ENCODE measurements at places on chromosomes 5 and 9.

DNA sequence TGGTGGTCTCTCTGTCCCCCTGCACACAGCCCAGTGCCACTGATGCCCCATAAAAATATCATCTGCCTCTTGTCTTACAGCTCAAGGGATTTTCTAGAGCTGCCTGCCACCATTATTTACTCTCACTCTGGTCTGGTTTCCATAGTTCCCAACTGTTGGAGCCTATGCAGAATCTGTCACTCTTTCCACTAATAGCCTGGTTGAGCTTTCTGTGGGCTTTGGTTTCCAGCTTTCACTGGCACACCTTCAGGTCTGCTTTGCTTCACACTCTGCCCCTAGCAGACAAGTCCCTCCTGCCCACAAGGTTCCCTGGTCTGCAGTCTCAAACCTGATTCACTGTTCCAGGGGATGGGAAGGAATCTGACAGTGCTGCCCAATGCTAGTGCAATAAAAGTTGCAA is 103.0 kb upstream of the FTMT start:
- DNase-seq: no peak

- no peak for DNase-seq
Observed at GRCh38 chr9:35322075-35322885, 160.5 kb downstream of the UNC13B start.

GRCh38 chr9:137740312-137740711 is 121.5 kb downstream of the EHMT1 start:
- no peak for DNase-seq

DNA sequence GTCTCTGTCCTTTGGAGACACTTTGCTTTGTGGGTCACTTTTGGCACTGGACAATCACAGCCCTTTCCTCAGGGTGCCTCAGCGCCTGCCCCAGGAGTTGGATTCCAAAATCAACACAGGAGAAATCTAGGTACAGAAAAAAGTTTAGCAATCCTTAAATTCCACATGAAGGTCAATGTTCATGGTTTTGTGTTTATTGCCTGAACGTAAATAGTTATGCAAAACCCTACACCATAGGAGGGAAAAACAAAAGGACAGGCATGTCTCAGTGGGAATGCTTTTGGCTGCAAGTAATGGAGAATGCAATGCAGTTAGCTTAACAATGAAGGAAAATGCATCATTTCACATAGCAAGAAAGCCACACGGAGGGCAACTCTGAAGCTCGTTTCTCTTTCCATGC is 6.5 kb upstream of the HMCN2 start:
- no peak for DNase-seq

DNA sequence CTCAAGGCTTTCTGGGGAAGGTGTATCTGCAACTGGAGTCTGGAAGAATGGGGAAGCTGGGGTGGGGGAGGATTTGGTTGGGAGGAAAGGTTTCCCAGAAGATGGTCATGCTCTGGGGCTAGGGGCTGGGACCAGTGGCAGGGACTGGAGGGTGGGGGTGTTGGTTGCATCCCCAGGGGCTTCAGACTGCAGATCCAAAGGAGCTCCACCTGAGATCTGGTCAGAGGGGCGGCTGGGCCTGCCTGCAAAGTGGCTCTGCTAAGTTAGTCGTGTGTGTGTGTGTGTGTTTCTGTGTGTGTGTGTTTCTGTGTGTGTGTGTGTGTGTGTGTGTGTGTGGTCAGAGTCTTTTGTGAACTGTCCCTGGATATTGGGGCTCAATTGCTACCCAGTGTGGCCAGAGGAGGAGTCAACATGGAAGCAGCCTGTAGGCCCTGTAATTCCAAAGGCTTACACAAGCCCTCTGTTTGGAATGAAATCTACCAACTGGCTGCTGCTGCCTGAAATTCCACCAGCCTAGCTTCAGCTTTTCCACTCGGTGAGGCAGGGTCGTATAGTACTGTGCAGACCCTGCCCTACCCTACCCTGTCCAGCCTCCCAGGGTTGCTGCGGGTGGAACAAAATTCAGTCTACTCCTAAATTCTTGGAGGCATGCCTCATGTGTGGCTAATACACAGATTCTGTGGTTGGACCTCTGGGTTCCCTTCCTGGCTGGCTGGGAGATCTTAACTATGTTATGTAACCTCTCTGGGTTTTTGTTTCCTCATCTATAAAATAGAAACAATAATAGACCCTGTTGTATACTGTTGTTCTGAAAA is 12.5 kb upstream of the SYNPO start:
- DNase-seq: peak; percentile 61

DNA sequence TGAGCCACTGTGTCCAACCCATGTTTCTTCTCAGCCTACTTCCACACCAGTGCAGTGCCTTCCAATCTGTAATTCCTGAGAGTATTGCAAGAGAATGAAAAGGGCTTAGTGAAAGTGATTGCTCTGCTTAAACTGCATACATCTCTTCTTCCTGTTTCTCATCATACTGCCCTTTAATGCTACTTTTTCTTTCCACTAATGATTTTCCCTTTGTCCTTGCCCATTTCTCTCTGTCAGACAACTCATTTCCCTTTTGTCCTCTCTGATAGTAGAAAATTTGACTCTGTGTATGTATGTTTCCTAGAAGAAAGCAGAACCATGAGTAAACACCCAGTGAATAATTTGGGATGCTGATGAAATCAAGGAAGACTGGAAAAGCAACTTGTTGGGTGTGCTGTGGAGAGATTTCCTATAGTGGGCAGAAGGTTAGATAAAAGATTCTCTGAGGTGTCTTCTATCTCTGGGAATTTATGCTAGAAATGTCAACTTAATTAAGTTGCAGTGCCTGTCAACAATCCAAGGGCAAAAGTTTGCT is 102.2 kb upstream of the CHD1 start:
- no peak for DNase-seq

DNA sequence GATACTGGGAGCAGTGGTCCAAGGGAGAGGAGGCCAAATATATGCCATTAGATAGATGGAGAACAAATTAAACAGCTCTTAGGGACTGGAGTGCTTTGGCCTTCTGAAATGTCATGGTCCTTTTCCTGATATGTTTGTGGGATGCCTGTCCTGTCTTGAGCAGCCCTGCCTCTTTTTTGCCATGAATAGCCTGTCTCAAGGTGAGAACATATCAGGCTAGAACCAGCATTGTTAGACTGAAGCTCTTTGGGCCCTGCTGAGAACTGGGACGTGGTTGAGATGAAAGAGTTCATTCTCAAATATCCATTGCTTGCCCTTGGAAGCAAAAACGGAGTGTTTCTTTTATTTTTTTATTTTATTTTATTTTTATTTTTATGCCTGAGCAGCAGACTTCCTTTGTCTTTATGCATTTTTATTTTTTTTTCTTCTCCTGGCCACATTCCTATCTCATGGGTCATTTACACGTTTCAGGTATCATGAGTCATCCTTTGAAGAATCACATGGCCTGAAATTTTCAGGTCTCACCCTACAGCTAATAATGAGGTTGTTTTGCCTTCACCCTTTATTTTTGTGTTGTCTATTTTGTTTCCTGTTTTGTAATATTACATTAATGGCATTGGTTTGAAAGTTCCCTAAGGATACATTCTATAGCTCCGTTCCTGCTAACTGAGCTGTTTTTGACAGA is 371.4 kb downstream of the PSAT1 start:
- DNase-seq: no peak

GRCh38 chr9:5452286-5452609 is 1.9 kb downstream of the CD274 start:
- no peak for DNase-seq

GRCh38 chr5:139867581-139867980 is 72.0 kb downstream of the PSD2 start:
- DNase-seq: no peak

DNA sequence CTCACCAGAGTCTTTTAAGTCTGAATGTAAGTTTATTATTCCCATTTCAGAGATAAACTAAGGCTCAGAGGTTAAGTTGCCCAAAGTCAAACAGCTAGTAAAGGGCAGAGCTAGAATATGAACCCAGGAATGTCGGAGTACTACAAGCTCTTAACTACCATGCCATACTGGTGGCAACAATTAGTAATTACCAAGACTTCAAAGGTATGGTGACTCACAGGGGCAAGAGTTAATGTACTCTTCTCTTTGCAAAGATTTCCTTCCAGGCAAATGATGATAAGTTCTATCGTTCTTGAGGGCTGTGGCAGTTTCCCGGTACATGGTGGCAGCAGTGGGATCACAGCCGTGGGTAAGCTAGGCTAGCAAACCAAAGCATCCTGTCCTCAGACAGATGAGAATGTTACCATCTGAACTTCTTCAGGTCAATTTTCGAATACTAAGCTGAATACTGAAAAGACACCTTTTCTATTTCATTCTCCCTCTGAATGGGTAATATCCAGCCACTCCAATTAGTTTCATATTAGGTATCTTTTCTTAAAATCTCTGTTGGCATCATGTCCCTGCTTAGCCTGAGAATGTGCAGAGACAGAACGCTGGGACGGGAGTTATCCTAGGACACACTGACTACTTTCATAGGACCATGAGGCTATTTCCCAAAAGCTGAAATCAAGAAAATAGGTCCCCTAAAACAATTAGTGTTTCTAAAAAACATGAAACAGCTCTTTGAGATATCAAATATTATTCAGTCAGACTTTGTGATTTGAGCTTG is 117.0 kb upstream of the NR5A1 start:
- no peak for DNase-seq

DNA sequence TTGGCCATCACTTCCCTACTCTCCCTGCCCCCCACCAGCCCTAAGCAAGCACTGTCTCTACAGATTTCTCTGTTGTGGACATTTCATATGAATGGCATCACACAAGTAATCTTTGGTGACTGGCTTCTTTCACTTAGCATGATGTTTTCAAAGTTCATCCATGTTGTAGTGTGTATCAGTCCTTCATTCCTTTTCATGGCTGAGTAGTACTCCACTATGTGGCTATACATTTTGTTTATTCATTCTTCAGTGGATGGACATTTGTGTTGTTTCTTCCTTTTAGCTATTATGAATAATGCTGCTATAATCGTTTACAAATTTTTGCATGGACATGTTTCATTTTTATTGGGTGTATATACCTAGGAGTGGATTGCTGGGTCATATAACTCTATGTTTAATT is 84.1 kb downstream of the DAP start:
- no peak for DNase-seq

- peak; percentile 99 for DNase-seq
Observed at GRCh38 chr9:93962561-93963440, 7.6 kb upstream of the BARX1 start.

GRCh38 chr9:75995066-75995465 is 104.6 kb downstream of the PCSK5 start:
- no peak for DNase-seq

- no peak for DNase-seq
Observed at GRCh38 chr5:58983526-58984452, 400.9 kb downstream of the RAB3C start.

DNA sequence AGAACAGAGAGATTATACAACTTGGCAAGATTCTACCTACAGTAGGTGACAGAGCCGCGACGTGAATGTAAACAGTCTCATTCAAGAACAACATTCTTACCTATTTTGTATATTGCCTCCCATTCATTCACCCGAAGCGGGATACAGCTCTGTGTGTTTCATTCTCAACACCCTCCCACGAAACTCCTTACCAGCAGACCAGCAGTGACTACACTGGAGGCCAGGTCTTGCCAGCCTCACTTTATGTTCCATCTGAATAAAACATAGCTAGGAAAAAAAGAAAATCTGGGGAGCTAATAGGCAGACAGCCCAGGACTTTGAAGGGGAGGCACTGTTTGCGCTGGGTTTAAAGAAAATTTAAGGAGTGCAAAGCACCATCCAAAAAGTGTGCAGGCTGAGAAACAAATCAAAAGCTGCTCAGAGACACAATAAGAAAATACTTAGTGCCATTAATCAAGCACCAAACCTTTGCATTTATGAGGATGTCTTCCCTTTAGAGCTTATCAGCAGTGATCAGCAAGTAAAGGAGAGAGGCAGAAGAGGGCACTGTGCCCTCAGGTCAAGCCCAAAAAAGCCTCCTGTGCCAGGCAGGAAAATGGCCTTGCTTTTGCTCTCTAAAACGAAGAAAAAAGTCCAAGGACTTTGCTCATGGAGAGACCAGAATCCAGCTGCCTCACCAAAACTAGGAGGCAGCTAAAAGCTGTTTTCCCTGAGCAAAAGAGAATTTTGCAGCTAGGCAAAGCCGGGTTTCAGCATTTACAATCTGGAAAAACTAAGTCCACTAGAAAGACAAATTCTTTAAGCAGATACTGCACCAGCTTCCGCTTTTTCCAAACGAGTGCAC is 295.1 kb downstream of the BNC2 start:
- DNase-seq: no peak

- no peak for DNase-seq
Observed at GRCh38 chr5:32836176-32836575, 125.1 kb downstream of the NPR3 start.

GRCh38 chr9:75788006-75788634 is 102.4 kb upstream of the PCSK5 start:
- no peak for DNase-seq

DNA sequence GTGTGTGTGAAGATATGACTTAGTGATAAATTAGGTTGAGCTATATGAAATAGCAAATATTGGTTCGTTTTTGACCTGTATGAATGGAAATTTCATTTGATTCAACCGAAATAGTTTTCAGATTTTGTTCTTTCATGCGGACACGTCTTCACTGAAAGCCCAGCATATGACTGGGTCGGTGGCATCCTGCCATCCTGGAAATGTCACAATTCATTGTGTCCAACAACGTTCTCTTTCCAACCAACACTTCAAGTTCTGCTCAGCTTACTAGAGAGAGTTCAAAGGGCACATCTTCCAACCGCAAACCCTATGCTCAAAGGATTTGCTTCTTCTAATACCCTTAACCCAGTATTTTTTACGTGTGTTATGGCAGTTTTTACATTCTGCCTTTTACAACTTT is 252.5 kb downstream of the NTRK2 start:
- DNase-seq: no peak

- no peak for DNase-seq
Observed at GRCh38 chr5:76608833-76609232, 14.4 kb downstream of the F2RL2 start.

- DNase-seq: peak; percentile 82
Observed at GRCh38 chr9:132881826-132882225, 3.1 kb downstream of the SPACA9 start.

GRCh38 chr9:119839888-119840287 is 470.7 kb upstream of the BRINP1 start:
- no peak for DNase-seq

DNA sequence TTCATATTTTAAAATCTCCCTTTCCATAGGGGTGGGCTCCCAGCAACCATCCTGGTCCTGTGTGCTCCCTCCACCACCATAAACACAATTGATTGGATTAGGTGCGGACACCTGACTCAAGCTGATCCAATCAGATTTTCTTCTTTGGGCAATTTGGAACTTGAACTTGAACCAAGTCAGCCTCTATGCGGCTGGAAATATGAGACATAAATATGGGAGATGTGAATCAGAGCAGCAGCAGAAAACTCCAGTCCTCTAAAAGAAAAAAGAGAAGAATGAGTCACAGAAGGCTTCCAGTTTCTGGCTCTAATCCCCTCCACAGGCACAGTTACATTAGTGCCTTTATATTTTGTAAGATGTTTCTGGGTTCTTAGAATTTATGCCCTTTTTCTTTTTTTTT is 306.6 kb downstream of the MLLT3 start:
- DNase-seq: peak; percentile 65

Measured in H54 (cell line).